NCI-H82 (cell line): ENCODE measurements at places on chromosomes 3 and 15.

- no peak for DNase-seq
Observed at GRCh38 chr3:178459038-178459410, 77.2 kb upstream of the KCNMB2 start.

GRCh38 chr3:158727206-158728060 is 4.8 kb downstream of the RARRES1 start:
- peak; percentile 76 for DNase-seq

DNA sequence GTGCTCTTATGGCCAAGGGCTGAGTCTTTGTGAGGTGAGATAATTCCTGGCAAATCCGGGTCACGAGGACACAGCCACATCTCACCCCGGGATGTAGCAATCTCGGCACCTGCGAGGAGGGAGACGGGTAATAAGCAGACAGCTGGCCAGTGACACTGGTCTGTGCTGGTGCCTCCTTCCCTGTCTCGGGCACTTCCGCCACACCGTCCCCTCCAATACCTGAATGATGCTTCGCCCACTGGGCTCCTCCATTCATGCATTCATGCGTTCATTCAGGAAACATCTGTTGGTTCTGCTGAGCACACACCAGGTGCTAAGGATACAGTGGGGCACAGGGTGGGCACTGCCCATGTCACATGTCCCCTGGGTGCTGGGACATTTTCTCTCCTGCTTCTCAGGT is 60.1 kb downstream of the ATP10A start:
- DNase-seq, result no peak

DNA sequence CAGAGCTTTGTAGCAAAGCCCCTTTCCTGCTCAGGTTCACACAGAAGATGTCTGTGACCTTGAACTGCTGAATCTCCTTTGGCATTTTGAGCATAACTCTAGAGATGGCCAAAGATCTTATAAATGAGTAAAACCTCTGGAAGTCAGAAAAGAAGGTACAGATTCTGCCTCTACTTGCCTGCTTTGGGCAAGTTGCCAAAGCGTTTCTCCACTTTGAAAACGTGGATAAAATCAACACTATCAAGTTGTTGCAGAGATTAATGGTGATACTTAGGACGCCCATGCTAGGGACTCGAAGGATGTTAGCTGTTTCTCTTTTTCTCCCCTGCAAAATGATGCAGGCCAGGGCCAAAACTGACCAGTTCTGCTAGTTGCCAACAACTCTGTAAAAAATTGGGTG is 68.0 kb upstream of the CMTM7 start:
- DNase-seq, result no peak

DNA sequence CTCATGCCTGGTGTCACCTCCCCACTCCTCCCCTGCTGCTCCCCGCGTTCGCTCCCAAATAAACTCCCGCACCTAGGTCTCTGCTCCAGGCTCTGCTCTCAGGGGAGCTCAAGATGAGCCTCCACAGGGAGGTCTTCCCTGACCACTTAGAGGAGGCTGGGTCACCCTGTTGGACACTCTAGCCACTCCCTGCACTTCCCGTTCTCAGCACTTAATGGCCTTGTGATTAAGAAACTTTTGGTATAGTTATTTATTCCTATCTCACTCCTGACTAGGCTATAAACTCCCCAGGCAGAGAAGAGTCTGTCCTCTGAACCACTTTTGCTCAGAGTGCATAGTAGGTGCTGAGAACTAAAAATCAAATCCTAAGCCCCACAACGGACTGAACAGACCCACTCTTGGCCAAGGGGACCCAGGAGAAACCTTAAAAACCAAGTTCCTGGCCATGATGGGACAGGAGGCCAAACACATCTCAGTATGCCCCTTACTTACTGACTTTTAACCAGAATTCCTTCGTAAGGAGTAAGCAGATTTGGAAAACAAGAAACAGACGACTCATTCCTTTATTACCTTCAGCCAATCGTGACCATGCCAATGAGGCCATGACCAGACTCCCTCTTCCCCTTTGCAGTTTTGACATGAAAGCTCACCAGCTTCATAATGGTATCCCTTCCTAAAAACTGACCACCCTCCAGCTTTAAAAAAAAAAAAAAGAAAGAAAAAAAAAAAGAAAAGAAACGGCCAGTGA is 69.0 kb upstream of the HRH1 start:
- no peak for DNase-seq

- DNase-seq, result no peak
Observed at GRCh38 chr3:4340411-4341335, 37.5 kb downstream of the SETMAR start.

GRCh38 chr3:71857956-71858355 is 73.0 kb upstream of the PROK2 start:
- DNase-seq, result no peak

DNA sequence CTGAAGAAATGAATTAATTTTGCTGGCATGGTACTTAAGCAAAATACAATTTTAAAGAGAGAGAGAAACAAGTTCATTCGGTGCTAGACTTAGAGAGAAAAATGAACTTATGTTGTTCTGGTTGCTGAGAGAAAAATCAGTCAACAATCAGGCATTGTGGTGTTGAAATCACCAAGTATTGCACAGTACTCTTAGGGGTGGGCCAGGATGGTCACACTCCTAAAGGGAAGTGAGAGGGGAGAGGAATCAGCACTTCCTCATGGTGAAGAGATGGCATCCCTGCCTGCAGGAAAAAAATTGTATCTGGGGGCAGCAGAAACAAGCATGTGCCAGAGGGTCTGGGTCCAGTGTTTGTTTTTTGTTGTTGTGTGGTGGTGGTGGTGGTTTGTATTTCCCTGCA is 7.0 kb upstream of the DMXL2 start:
- no peak for DNase-seq

DNA sequence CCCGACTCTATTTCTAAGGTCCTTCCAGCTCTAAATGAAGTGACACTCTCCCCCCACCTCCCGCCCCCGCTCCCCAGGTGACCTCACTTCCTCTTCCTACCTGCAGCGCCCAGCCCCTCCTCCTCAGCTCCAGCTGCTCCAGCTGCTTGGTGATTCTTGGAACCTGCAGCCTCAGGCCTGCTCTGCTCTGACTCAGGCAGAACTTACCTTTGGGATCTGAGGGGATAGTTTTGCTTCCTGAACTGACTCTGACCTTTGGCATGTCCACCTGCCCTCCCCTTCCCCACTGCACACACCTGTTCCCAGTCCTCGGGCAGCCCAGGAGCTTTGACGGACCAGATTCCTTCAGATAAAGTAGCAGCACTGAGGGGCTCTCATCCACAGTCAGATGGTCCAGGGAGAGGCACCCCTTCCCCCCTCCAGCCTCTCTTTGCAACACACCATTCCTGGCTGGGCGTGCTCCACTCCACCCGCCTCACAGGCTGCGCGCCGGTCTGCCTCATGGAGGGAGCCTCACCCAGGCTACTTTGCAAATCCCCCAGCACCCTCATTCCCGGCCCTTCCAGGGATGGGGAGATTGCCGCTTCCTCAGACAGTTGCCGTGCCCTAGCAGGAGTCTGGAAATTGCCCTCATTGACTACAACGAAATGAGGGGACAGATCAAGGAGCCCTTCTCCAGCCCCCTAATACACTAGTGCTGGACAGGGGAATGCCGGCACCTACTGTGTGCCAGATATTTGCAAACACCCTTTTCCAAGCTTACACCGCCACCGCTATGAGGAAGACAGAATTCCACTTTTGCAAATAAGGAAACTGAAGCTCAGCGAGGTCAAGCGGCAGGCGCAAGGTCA is 692 bp upstream of the C15orf39 start:
- DNase-seq, result peak; percentile 48

GRCh38 chr3:183159333-183159732 is 3.2 kb downstream of the LAMP3 start:
- DNase-seq, result peak; percentile 61

DNA sequence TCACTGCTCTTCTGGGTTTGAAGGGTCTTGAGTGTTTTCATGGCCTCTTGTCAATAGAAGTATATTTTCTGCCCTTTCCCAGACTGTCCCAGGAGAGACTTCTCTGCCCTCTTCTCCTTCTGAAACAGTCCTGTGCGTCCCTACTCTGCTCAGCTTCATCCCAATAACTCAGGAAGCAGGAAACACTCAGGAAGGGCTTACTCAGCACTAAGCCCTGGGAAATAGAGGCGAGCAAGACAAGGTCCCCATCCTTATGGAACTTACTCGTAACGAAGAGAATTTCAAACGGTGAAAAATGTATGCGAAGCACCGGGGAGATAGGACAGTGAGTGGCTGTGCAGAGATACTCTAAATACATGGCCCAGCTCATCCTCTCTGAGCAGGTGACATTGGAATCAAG is 52.8 kb upstream of the TFRC start:
- DNase-seq, result no peak

DNA sequence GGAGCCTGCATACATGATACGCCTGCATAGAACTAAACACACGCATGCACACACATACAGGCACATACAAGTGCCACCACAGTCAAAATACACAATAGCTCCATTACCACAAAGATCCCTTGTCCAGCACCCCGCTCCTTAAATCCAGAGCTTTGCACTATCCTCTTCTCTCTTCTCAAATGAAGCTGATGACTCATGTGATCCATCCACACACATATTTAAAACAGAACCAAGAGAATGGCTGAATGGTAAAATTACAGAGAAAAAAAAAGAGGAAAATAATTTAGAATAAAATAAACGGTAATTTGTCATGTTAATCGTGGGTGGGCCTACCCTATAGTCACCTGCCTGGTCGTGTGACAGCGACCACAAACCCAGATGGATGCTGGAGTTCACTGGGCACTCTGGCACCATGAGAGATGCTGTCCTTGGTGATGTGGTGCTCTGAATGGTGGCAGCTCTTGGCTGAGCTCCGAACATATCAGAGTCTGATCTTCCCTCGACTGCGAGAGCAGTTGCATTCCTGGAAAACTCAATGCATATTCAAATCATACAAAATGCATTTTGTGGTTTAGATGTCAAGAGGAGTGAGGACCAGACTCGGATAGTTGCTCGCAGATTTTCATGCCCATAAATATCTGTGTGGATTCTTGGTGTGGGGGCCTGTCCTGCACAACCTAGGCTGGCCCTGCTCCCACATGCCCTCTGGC is 8.9 kb downstream of the IQSEC1 start:
- no peak for DNase-seq

- DNase-seq, result no peak
Observed at GRCh38 chr3:148625095-148625736, 72.5 kb upstream of the AGTR1 start.

- DNase-seq, result no peak
Observed at GRCh38 chr3:76768912-76769311, 271.0 kb upstream of the ROBO2 start.

DNA sequence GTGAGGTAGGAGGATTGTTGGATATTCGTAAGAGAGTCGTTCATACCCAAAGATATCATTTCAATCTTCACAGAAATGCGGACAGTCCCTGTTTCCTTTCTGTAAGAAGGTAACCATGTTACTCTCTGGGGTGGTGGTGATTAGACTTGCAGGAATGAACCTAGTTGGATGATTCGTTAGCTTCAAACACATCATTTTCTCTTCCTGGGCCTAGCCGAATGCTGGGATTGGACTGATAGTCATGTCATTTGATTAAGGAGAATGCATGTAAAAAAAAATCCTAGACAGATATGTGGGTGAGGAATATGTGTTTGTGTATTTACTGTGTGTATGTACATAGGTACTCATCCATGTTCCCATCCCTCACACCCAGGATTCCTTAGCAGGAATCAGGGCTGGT is 12.4 kb downstream of the SLCO3A1 start:
- DNase-seq, result no peak

GRCh38 chr15:58268746-58269267 is 130.6 kb downstream of the AQP9 start:
- DNase-seq, result no peak

- no peak for DNase-seq
Observed at GRCh38 chr15:89115547-89115946, 27.3 kb downstream of the ABHD2 start.

DNA sequence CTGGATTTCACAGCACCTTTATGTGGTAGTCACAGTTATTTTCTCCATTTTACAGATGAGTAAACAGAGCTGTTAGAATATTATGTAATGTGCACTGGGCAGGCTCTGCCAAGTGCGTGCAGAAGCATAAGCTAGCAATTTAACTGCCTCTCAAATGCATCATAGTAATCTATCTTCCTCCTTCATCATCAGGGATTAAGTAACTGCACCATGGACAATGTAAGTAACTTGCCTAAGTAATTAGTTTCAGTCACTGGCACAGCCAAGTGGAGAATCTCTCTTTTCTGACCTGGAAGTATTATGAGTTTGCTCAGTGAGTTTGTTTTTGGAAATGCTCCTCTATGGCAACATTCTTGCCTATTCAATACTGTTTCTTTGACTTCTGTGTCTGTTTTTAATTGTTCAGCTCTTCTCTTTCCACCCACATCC is 260.5 kb downstream of the PTPRG start:
- DNase-seq, result peak; percentile 58

DNA sequence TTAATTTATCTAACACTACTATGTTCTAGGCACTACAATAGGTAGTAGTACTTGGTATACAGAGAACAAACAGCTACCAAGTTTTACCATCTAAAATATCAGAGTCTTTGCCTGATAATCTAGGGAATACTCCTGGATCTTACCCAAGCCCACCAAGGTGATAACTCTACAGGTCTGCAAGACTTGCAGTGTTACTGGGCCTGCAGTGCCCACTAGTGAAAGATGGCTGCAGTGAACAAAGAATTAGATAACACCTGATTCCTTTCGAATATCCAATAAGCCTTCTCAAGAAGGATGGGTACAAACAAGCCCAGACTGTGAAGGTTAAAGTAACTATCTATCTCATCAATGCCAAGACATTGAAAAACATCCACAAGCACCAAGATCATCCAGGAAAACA is 317.0 kb upstream of the DCBLD2 start:
- DNase-seq, result no peak

DNA sequence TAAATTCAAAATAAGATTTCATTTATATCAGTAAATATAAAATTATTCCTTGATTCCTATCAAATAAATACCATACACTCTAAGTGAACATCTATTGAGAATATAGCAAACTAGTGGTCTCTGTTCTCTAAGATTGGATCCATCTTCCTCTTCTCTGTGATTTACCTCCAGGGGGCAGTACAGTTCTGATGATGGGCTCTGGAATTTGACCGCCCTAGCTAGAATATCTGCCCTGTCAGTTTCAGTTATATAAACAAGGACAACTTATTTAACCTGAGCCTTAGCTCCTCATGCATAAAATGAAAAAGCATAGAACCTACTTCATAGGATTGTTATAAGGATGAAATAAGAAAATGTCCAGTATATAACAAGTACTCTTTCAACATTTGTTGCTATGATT is 171.1 kb upstream of the CCDC54 start:
- peak; percentile 79 for DNase-seq

- no peak for DNase-seq
Observed at GRCh38 chr15:78446551-78446950, 8.5 kb downstream of the IREB2 start.

GRCh38 chr3:7205962-7206361 is 345.0 kb downstream of the GRM7 start:
- DNase-seq, result no peak

DNA sequence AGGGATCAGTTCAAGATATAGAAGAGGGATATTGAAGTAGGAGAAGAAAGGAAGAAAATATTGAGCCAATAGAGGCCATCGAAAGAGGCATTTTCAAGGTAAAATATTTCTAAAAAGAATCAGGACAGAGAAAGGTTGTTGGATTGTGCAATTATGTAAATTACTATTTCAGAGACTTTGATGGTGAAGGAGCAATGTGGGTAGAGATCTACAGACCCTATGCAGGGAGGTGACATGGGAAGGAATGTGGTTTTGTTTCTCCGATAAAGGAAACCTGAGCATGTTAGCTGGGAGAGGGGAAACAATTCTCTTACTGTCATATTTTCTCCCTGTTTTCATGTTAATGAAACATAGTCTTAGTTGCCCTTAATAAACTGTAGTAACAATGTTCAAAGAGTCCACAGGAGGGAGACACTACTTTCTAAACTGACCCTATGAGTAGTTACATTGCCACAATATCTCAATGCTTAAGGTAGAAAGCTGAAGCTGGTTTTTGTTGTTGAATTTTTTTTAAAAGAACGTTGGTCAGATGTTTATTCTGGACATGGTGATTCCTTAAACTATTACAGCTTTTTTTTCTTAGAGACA is 133.3 kb downstream of the GRM7 start:
- peak; percentile 38 for DNase-seq
